NCI-H1436 treated with DMSO at 0.1 percent for 48 hours (cell line): ENCODE measurements at places on chromosomes 5 and 9.

- DNase-seq, result no peak
These were observed 96.7 kb downstream of the PAX5 start for GRCh38 chr9:36937346-36937745.

DNA sequence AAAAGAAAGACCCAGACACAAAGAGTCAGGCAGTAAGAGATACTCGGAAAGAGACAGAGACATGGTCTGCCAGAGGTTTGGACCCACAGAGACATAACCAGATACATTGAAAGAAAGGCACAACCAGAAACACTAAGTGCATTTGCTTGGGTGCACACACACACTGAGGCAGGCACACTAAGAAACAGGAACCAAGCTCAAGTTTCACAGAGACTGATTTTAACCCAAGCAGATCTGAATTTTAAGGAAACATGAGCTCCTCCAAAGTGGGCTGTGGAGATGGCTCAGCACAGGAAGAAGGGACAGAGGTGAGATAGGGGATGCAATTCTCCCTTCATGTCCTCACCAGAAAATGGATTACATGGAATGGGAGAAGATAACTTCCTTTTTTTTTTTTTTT lies 9.5 kb downstream of the AQP3 start:
- no peak for DNase-seq

DNA sequence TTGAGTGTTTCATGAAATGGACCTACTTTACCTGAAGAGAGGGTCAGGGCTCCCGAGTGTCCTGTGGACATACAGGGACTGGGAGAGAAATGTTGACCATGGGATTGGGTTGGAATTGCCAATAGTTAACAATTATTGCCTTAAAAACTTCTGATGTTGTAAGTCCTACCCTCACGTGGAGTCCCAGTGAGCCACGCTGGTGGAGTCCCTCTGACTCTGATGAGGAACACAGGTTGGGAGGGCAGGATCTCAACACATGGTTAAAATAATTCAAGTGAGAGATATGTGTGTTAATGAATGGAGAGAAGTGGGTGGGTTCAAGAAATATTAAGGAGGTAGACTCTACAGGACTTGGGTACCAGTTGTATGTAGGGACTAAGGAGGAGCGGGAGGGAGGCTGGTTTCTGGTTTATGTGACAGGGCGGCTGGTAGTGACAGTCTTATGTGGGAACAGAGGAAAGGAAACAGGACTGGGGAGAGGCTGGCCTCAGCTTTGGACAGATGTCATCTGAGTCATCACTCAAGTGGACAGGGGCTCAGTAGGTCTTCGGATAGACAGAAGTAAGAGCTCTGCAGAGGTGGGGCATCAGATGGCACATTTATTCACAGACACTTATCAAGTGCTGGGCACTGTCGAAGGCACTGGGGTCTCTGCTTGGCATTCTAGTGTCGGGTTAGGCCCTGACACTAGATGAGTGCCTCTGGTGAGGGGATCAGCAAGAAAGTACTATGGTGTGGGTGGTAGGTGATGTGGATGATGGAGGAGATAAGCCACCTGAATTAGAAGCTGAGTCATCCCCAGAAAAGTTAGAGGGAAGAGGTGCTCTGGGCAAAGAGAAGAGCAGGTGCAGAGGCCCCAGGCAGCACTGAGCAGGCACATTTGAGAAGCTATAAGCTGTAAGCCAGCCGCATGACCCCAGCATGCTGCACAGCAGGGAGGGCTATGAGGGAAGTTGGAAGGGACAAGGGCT lies 27.2 kb downstream of the MAML1 start:
- DNase-seq, result no peak

GRCh38 chr9:129320575-129321285 lies 142.7 kb upstream of the IER5L start:
- peak; percentile 83 for DNase-seq

- DNase-seq, result no peak
These were observed 26.5 kb upstream of the PCSK1 start for GRCh38 chr5:96459313-96460121.

GRCh38 chr5:308672-309271 lies 12.7 kb upstream of the AHRR start:
- DNase-seq, result no peak

- peak; percentile 11 for DNase-seq
These were observed 510.1 kb upstream of the ADAMTS16 start for GRCh38 chr5:4630031-4630430.

GRCh38 chr9:36832164-36832795 lies 201.8 kb downstream of the PAX5 start:
- no peak for DNase-seq

DNA sequence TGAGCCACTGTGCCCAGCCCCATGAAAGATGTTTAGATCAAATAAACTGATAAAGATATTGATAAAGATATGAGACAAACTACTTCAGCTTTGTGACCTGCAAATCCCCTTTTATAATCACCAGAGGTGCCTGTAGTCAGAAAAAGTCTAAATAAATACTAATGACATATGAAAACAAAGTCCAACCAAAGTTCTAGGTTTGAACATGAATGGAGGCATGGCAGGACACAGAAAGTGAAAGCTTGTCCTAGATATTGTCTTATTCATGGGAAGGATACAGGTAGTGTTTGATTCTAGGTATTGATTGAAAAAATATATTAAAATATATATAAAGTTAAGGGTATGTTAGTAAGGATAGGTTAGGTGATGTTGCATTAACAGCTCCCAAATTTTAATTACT lies 24.6 kb upstream of the PSAT1 start:
- no peak for DNase-seq

- no peak for DNase-seq
These were observed 172.8 kb downstream of the APBA1 start for GRCh38 chr9:69499407-69499806.

DNA sequence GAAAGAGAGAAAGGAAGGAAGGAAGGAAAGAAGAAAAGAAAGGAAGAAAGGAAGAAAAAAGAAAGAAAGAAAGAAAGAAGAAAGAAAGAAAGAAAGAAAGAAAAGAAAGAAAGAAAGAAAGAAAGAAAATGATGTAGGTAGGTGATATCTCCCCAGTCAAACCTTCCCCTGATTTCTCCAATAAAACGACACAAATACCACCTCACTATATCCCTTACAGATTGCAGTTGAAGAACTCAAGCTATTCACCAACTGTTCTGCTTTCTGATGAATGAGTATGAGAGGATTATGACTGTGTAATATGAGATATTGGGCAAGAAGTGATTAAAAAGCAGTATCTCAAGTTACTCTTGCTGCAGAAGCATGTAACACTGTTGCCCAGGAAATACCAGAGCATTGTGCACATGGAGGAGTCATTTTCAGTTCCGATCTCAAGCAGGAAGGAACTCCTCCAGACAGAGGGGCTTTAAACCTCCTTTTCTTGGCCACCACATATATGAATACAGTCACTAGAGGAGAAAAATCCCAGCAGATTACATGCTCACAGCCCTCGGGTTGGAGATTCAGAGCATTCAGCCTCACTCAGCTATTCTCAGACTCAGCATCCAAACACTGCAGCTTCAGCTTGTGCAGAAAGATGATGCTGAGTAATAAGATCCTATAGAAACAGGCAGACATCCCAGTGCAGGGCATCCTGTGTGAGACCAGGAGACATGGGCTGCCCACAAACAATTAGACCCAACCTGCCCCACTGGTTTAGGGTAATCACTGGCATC lies 61.4 kb downstream of the UGCG start:
- DNase-seq, result no peak

DNA sequence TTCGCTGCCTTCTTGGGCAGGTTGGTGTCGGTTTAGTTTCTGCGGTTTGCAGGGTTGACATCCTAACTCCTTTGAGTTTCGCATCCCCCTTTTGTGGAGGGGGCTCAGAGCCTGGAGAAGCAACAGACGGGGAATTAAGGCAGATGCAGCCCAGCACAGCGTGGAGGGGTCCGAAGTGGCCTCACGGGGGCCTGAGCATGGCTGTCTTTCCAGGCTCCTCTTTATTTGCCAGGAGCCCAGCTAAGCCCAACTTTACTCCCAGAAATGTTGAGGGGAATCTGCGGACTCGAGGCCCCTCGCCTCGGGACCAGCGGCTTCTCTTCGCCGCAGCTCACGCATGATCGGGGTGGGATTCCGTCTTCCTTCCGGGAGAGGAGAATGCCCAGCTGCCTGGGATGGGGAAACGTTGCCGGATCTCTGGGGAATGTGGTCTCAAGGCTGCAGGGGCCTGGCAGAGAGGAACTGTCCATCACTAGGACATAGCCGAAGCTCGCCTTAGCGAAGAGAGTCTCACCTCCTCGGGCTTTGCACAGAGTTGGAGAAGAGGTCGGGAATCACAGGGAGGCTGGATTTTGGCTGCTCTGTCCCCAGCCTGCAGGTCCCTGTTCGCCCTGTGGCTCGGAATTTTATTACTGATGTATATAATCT lies 1.3 kb downstream of the RAI14 start:
- no peak for DNase-seq

- no peak for DNase-seq
These were observed 329.5 kb downstream of the BNC2 start for GRCh38 chr9:16540743-16541613.

DNA sequence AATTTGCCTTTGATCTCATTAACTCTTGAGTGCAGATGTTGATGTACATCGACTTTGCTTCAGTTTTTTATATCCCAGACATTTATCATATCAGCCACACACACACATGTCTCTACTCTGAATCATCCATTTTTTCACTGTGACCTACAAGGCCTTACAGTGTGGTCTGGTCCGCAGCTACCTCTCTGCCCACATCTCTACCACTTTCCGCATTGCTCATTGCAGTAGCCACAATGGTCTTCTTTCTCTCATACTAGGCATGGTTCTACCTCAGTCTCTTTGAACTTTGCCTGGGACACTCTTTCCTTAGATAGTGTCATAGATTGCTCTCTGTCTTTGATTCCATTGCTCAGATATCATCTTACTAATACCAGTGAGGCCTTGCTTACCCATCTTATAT lies 87.9 kb upstream of the FSD1L start:
- DNase-seq, result no peak

GRCh38 chr5:131224387-131225201 lies 39.3 kb upstream of the CDC42SE2 start:
- DNase-seq, result no peak
